C1 segment of cervical spinal cord (tissue), 14 donors: ENCODE measurements at places on chromosomes 5 and 9.

GRCh38 chr5:97644896-97645295 lies 461.8 kb upstream of the RIOK2 start:
- no peak for DNase-seq

DNA sequence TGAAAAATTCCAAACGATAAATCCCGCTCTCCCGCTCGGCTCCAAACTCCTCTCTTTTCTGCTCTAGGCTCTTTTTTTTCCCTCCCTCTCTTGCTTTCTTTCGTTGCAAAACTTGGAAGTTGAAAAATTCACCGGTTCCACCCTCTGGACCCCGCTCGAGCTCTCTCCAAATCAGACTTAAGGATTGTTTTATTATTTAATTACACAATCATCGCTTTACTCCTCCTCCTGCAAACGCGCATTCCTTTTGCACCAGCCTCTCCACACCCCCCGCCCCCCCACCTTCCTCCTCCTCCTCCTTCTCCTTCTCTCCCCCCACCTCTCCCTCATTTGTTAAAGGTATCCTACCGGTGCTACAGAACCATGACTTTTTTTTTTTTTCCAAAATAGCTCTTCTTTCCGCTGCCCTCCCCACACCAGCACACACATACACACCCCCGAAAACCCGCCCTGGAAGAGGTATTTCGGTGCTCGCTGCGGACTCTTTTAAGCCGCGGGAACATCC lies 535 bp upstream of the NFIB start:
- DNase-seq: peak; percentile 79

GRCh38 chr9:75709698-75710097 lies 180.8 kb upstream of the PCSK5 start:
- no peak for DNase-seq

DNA sequence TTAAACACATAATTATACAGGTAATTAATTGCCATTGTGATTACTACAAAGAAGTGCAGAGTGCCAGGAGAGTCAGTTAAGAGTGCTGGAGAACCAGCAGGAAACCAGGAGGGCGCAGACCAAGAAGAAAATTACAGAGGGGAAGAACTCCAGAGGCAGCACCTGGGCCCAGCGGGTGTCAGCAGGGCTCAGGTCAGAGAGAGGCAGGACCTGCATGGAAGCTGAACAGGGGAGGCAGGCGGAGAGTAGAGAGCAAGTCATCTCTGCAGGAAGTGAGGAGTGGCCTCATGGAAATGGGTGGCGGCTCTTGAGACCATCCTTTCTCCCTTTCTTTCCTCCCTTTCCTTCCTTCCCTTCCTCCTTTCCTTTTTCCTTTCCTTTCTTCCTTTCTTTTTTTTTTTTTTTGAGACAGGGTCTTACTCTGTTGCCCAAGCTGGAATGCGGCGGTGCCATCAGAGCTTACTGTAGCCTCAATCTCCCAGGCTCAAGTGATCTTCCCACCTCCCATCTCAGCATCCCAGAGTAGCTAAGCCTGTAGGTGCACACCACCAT lies 4.0 kb upstream of the ZBTB34 start:
- DNase-seq: no peak

- DNase-seq: no peak
Measured at GRCh38 chr5:32686799-32687498, 24.2 kb upstream of the NPR3 start.

GRCh38 chr9:133691191-133691590 lies 47.0 kb downstream of the SARDH start:
- DNase-seq: no peak

DNA sequence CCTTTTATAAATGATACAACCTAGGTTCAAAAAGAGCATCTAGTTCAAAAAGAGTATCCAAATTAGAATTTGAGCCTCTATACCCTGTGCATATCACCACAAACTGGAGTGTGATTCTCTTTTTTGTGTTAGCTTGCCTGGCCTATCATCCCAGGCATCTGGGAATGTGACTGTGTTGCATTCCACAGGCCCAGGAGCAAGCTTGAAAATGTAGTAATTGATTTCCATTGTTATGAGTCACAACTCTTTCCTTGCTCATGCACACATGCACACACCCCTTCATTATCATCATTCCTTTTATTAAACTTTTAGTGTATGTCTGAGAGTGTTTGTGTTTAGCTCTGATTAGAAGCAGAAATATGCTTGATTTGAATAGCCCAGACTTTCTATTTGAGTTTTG lies 75.2 kb downstream of the FCHO2 start:
- no peak for DNase-seq

- DNase-seq: no peak
Measured at GRCh38 chr5:154686490-154686889, 68.7 kb upstream of the LARP1 start.

GRCh38 chr5:179438011-179438441 lies 92.8 kb upstream of the ADAMTS2 start:
- DNase-seq: no peak

DNA sequence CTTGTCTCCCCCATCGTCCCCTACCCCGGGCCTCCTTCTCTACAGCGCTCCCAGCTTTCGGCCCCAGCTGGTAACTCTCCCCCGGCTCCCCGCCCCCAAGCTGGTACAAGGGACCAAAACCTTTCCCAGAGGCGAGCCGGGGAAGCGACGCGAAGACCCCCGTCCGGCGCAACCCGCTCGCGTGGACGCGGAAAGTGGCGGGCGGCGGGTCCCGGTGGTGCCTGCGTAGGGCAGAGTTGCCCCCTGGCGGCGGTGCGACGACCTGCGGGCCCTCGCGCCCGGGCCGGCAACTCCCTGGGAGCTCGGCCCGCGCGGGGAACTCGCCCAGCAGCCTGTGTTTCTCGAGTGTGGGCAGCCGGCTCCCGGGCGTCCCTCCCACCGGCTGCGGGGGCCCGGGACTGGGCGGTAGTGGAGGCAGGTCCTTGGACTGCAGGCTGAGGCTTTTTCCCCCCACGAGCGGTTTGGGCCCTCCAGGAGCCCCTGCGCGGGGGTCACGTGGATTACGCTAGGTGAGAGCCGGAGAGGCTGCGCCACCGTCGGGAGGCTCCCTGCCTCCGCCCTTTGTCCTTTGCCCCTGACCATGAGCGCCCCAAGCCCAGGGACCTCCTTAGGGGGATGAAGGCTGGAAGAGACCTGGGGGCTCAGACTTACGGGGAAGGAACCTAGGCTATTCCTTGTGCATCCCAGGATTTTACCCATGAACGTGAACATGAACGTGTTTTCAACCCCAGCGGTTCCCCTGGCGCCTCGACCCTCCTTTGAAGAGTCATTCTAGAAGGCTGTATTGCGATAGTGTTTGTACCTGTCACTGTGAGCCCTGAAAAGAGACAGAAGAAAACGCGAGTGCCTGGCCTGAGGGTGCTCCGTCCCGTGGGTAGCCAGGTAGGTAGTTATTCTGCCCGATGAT lies 2.9 kb upstream of the FOXD1 start:
- DNase-seq: no peak

- no peak for DNase-seq
Measured at GRCh38 chr9:69674716-69675438, 2.7 kb upstream of the APBA1 start.

DNA sequence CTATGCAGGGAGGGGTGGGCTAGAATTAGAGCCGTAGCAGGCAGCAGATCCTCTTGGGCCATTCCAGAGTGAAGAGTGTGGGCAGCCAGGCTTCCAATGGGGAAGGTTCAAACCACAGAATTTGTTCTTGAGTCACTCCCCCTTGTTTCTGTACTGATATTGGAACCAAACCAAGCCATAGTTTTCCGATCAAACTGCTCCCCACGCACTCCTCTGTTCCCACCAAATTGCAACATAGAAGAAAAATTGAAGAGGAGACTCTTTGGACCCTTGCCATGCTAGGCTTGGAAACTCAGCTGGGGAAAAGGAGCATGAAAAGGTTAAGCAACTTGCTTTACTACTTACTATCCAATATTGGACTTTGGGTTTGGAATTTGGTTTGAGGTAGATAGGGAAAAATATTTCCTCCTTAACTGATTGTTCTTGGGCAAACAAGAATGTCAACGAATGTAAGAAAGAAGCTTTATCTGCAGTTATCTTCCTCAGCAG lies 165.8 kb upstream of the NR3C1 start:
- no peak for DNase-seq

DNA sequence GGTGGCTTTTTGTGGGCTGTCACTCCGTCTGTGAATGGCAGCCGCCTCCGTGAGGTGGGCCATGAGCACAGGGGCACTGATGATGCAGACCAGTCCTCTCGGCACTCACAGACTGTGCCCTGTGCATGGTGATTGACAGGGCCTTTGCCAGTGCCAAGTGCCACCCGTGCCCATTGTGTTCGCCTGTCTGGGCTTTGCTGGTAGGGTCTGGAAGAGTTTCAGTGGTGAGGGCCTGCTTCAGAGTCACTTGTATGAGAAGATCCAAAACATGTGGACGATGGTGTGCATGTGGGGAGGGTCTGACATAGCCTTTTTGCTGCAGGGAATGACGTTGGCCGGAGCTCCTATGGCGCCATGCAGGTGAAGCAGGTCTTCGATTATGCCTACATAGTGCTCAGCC lies 34.9 kb downstream of the TENT4A start:
- no peak for DNase-seq

DNA sequence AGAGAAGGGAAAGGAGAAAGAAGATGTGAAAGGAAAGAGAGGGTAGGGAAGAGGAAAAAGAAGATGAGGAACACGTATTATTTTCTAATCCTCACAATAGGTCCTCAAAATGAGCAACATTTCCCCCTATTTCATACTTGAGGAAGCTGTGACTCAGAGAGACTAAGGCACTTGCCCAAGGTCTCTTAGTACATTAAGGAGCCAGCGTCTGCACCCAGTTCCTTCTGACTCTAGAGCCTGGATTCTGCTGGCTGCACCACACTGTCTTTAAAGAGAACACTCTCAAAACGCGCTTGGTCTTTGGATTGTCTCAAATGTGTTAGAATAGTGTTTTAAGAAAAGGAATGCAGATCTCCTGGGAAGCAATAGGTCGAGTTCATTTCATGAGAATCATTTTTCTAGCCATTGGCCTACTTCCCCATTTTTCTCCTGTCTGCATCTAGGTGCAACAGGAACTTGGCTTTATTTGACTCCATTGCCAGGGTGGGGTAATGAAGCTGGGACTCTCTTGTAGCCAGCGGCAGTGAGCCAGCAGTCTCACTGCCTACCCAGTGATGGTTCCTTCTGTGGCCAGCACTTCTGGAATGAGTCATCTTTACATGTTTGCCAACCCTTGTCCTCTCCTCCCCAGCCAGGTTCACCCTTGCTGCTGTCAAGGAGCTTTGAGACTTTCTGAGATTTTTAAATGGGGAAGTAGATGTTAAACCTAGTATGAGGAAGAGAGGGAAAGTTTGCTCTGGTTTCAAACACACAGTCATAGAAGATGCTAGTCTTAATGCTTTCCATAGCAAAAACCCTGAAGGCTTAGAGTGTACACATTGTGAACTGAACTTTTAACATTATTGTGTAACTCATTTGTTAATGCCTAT lies 82.7 kb downstream of the DOCK8 start:
- peak; percentile 53 for DNase-seq

GRCh38 chr9:99506747-99507348 lies 284.8 kb downstream of the SEC61B start:
- DNase-seq: no peak

DNA sequence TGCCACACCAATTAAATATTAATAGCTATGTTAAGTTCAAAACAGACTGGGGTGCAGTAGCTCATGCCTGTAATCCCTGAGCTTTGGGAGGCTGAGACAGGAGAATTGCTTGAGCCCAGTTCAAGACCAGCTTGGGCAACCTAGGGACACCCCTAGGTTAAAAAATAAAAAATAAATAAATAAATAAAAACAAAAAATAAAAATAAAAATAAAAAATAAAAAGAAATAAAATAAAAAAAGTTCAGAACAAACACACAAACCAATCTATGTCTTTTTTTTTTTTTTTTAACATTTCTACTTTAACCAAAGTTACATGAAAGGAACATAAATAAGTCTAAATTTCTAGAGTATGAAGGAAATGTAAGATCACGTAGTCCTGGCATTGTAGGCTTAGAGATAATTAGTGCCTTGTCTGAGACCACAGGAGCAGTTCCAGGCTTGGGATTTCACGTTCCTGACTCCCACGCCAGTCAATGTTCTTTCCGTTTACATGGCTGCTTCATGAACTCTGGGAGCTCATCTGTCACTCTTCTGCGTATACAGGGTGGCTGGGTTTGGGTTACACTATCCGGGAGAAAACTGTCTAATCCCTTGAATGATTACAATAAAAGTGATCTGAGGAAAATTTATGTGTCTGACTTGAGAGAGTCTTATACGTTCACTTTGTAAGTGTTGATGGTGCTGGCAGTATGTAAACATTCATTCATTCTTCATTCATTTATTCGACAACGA lies 85.2 kb downstream of the KIAA1958 start:
- DNase-seq: no peak

DNA sequence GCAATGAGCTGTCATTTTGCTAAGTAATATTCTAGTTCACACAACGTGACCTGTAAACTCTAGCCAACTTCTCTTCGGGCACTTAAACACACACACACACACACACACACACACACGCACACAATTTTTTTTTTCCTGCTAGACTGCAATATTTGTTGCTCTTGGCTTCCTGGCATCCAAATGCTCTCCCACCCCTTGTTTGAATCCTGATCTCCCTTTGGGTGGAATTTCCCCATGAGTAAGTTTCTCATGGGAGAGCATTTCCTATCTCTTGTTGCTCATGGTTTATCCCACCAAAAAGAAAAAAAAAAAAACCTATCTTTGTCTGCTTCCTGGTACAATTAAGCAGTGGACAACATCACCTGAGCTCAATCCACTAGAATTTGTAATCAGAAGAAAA lies 54.7 kb upstream of the TSLP start:
- DNase-seq: no peak

- DNase-seq: no peak
Measured at GRCh38 chr9:35905051-35905781, 786 bp upstream of the HRCT1 start.

DNA sequence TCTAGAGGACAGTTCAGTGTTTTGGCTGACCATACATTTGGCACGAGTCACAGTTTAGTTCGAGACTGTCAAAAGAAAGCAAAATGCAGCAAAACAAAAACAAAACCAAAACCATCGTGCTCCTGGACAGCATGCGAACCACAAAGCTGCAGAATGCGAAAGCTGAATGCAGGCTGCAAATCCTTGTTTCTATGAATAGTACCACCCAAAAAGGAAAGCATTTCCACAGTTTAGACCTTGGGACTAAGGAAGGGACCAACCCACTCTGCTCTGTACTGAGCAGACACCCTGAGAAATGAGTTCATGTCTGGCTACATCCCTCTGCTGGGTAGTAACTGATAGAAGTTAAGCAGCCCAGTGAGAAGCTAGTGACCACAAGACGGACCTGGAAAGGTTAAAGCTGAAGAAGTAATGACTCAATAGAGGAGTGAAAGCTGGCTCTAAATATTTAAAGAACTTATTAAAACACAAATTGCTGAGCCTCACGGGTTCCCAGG lies 3.9 kb downstream of the GCNT4 start:
- DNase-seq: no peak

- DNase-seq: no peak
Measured at GRCh38 chr5:110900829-110901228, 162.0 kb downstream of the SLC25A46 start.

DNA sequence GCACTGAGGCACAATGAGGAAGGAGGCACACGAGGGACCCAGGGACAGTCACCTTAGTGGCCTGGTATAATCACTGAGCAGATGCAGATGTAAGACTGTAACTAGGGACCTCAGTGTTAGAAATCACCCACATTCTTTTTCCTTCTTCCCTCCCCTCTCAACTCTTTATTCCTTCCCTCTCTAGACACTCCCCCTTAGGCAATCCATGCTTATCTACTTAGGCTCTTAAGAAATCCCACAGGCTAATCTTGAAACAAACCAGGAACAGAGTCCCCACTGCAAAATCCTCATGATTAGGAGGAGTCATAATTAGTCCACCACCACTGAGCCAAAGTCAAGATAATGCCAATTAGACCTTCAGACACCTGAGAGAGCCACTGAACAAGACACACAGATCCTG lies 84.7 kb downstream of the ELAVL2 start:
- no peak for DNase-seq
